ENCODE measurements at places on chromosomes 1 and 21. TPM values are rescaled to one million over a fixed set of nuclear protein-coding genes. Genes with fewer than 3 reads are reported as not detected.

DNA sequence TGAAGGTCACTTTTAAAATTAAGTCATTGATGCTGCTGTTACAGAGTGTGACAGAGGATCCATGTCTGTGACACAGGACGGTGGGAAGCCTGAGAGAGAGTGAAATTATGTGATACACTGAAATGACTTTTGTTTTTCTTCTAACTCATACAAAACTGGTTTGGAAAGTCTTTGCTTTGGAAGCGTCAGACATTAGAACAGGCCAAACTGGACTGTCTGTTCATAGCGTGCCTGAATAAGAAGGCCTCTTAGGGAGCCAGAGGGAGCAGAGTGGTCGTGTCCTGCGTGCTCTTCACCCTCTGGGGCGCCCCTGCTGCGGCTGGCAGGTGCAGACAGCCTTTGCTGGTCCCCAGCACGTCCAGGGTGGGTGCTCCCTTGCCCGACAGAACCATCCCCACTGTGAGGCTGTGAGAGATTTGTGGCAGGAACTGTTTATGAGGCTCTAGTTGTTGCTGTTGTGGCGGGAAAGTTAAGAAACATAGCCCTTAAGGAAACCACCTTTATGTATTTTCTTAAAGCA, 19.7 kb upstream of the PGD start:
- H3K27ac ChIP-seq, result no peak overlapping the region
- no peaks in the 10 kb centered on the region for H3K27me3 ChIP-seq
- H3K4me3 ChIP-seq, result no peak overlapping the region
- H3K36me3 ChIP-seq, result peaks cover 24% of the 10 kb centered on the region
- no peak for DNase-seq

Gene RRP15
- 1.8 TPM for polyA plus RNA-seq

Gene IRF2BP2
- 86.9 TPM for polyA plus RNA-seq

Gene PRAMEF27
- polyA plus RNA-seq, result not detected

- no peak overlapping the region for H3K4me3 ChIP-seq
- peaks cover 22% of the 10 kb centered on the region for H3K36me3 ChIP-seq
- no peaks in the 10 kb centered on the region for H3K27me3 ChIP-seq
- H3K27ac ChIP-seq, result peak overlapping the region; percentile 78
Observed at GRCh38 chr21:43757601-43758000, 18.5 kb downstream of the CSTB start.

DNA sequence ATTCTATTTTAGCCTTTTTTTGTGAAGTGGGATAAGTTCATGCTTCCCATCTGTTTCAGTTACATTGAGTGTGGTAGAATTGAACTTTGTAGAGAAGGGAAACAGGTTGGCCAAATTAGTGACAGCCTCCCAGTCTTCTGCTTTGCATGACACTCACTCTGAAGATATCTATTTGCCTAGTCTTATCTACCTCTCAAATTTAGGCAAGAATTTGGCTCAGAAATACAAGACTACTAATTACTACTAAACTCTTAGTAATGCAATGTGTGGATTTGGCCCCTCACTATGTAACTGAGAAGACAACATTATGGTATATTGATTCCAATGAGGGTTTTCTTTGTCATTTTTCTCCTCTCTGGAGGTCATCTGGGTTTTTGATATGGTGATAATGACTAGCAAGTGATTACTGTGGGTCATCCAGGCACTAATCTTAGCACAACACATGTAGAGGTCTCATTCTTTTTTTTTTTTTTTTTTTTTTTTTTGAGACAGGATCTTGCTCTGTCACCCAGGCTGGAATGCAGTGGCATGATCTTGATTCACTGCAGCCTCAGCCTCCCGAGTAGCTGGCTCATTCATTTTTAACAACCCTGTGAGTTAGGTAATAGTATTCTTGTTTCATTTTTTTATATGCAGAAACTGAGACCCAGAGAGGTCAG, 6.3 kb downstream of the FAM20B start:
- H3K4me1 ChIP-seq, result no peaks in the 10 kb centered on the region
- H3K4me3 ChIP-seq, result no peak overlapping the region
- H3K27ac ChIP-seq, result peak overlapping the region; percentile 25
- H3K27me3 ChIP-seq, result no peaks in the 10 kb centered on the region

DNA sequence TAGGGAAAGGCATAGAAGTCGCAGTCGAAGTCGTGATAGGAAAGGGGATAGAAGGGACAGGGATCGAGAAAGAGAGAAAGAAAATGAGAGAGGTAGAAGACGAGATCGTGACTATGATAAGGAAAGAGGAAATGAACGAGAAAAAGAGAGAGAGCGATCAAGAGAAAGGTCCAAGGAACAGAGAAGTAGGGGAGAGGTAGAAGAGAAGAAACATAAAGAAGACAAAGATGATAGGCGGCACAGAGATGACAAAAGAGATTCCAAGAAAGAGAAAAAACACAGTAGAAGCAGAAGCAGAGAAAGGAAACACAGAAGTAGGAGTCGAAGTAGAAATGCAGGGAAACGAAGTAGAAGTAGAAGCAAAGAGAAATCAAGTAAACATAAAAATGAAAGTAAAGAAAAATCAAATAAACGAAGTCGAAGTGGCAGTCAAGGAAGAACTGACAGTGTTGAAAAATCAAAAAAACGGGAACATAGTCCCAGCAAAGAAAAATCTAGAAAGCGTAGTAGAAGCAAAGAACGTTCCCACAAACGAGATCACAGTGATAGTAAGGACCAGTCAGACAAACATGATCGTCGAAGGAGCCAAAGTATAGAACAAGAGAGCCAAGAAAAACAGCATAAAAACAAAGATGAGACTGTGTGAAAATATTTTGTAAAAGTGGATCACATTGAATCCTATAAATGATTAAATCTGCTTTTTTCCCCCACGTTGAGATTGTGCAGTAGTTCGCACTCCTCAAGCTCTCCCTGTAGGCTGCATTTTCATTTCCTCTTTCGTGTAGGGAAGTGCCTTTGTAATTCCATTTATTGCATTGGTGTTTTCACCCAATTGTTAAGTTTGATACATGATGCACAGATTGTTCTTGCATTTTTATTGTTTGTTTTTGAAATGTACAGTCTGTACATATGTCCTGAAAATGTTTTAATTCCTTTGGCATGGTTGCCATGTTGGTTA, 7.5 kb downstream of the PRPF38B start:
- no peak overlapping the region for H3K27ac ChIP-seq
- no peak overlapping the region for H3K4me3 ChIP-seq
- H3K36me3 ChIP-seq, result peaks cover 19% of the 10 kb centered on the region
- no peaks in the 10 kb centered on the region for H3K27me3 ChIP-seq

GRCh38 chr1:112956544-112957132, 642 bp upstream of the SLC16A1 start:
- H3K4me1 ChIP-seq, result peaks cover 69% of the 10 kb centered on the region
- H3K27me3 ChIP-seq, result no peaks in the 10 kb centered on the region
- DNase-seq, result peak; percentile 78

Gene FAM3B
- polyA plus RNA-seq, result not detected

DNA sequence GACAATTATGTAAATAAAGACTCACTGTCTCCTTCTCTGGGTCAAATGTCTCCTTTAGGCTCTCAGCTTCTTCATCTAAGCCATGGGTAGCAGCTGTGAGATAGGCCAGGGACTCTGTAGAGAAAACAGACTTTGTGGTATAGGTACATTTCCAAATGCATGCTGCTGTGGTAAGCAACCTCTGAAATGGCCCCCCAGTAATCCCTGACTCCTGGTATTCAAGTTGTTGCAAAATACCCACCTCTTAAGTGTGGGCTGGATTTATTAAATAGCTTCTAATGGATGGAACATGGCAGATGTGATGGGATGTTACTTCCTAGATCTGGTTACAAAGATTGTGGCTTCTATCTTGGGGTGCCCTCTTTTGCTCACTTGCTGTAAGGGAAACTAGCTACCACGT, 11.1 kb upstream of the PEX19 start:
- H3K4me1 ChIP-seq, result no peaks in the 10 kb centered on the region
- no peak for DNase-seq
- H3K36me3 ChIP-seq, result peaks cover 100% of the 10 kb centered on the region
- H3K27ac ChIP-seq, result no peak overlapping the region
- no peaks in the 10 kb centered on the region for H3K27me3 ChIP-seq
- H3K4me3 ChIP-seq, result no peak overlapping the region

DNA sequence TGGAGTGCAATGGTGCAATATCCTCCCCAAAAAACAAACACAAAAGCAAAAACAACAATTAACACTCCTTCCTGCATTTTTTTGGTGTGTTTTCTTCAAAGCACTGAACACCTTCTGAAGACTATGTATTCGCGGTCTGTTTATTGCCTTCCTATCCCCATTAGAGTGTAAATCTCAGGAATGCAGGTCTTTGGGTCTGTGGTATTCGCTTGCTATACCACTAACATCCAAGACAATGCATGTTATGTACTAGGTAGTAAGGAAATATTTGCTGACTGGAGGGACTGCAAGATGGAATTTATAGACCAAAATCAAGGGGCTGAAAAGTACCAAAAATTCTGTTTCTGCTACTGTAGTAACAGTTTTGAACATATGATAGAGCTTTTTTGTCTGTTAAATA, 299.4 kb downstream of the RYR2 start:
- H3K27ac ChIP-seq, result no peak overlapping the region
- H3K27me3 ChIP-seq, result no peaks in the 10 kb centered on the region
- H3K4me1 ChIP-seq, result no peaks in the 10 kb centered on the region
- H3K36me3 ChIP-seq, result no peaks in the 10 kb centered on the region
- DNase-seq, result no peak

DNA sequence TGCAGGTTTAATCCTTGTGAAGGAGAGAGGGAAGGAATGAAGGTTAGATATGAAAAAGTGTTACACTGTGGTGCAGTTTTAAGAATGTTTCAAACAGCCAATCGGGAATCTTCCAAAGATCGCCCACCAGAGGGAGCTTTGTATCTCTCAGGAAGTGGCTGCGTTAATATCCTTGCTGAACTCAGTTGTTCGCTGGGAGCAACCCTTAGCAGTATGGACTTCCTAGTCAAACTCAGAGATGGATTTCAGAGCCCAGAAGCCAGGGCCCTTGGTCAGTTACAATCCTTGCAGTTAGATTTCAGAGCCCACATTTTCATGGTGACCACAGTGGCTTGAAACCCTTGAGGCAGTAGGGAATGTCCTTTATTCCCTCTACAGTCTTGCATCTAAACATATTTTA, 136.2 kb downstream of the NTNG1 start:
- H3K27ac ChIP-seq, result no peak overlapping the region
- no peaks in the 10 kb centered on the region for H3K4me1 ChIP-seq
- no peaks in the 10 kb centered on the region for H3K36me3 ChIP-seq
- no peaks in the 10 kb centered on the region for H3K27me3 ChIP-seq
- H3K4me3 ChIP-seq, result no peak overlapping the region

GRCh38 chr1:95287081-95287480, 53.1 kb downstream of the RWDD3 start:
- no peak overlapping the region for H3K27ac ChIP-seq
- no peaks in the 10 kb centered on the region for H3K27me3 ChIP-seq
- no peak for DNase-seq
- H3K4me3 ChIP-seq, result no peak overlapping the region
- no peaks in the 10 kb centered on the region for H3K36me3 ChIP-seq

GRCh38 chr1:77970192-77970591, 8.7 kb downstream of the FUBP1 start:
- H3K4me3 ChIP-seq, result no peak overlapping the region
- H3K27me3 ChIP-seq, result no peaks in the 10 kb centered on the region
- H3K4me1 ChIP-seq, result peaks cover 48% of the 10 kb centered on the region
- no peak for DNase-seq
- peaks cover 44% of the 10 kb centered on the region for H3K36me3 ChIP-seq
- H3K27ac ChIP-seq, result no peak overlapping the region

DNA sequence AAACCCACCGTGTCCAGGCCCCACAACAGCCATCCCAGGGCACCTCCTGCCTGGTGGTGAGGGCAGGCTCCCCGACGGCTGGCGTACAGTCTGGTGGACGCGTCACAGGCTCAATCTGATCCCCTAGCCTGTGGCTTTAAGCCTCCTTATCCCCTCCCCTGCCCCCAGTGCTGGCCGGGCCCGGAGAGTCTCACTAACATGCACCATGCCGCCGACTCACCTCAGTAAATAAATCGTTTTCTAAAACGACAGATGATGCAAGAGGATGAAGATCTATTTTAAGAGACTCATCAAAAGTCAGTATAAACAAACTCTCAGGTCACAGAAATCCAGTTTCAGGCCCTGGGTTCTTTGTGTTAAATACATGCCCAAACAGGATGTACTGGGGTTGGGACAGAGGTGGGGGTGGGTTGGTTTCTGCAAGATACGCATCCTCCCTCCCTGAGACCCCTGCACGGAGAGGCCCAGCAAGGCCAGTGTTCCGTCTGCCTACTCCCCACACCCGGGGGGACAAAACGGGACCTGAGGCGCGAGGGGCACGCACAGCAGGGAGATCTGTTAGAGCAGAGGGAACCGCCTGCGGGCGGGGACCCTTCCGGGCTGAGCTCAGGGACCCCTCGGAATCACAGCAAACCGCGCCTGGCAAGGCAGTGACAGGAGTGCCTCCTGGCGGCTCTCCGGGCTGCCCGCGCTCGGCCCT, 3.1 kb downstream of the PANK4 start:
- peaks cover 32% of the 10 kb centered on the region for H3K36me3 ChIP-seq
- no peak for DNase-seq
- H3K4me3 ChIP-seq, result no peak overlapping the region
- H3K4me1 ChIP-seq, result peaks cover 40% of the 10 kb centered on the region
- peaks cover 5% of the 10 kb centered on the region for H3K27me3 ChIP-seq
- no peak overlapping the region for H3K27ac ChIP-seq

- H3K4me3 ChIP-seq, result no peak overlapping the region
- H3K27ac ChIP-seq, result no peak overlapping the region
- H3K27me3 ChIP-seq, result no peaks in the 10 kb centered on the region
- no peak for DNase-seq
Observed at GRCh38 chr21:44275041-44275440, 10.6 kb upstream of the AIRE start.

Gene FCAMR
- 1.5 TPM for polyA plus RNA-seq

Gene UTS2
- polyA plus RNA-seq, result 0.20 TPM

- no peaks in the 10 kb centered on the region for H3K4me1 ChIP-seq
- H3K27ac ChIP-seq, result no peak overlapping the region
- no peaks in the 10 kb centered on the region for H3K36me3 ChIP-seq
- H3K4me3 ChIP-seq, result no peak overlapping the region
Observed at GRCh38 chr1:11520531-11521233, 41.7 kb downstream of the DISP3 start.

Gene DVL1
- 36.3 TPM for polyA plus RNA-seq

Gene APOBEC4
- polyA plus RNA-seq, result not detected

- DNase-seq, result no peak
- no peaks in the 10 kb centered on the region for H3K36me3 ChIP-seq
- H3K4me1 ChIP-seq, result no peaks in the 10 kb centered on the region
- H3K27me3 ChIP-seq, result peaks cover 4% of the 10 kb centered on the region
Observed at GRCh38 chr21:37734846-37735245, 181.4 kb downstream of the KCNJ6 start.

Gene IL22RA1
- 11.8 TPM for polyA plus RNA-seq

DNA sequence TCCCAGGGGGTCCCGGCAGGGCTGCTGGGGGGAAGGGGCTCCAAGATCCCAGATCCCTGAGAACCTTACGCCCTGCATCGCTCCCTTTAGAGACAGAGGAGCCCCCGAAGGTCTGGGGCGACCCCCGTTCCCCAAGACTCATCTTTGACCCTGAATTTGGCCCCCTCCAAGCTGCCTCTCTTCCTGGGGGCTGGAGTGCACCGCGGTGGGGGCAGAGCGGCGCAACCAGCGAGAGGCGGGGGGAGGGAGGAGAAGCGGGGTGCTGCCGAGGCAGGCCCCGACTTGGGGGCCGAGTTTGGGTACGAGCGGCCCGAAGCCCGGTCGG, 5.4 kb upstream of the PLEKHG5 start:
- H3K36me3 ChIP-seq, result no peaks in the 10 kb centered on the region
- H3K27me3 ChIP-seq, result no peaks in the 10 kb centered on the region
- H3K4me3 ChIP-seq, result peak overlapping the region; percentile 63
- no peak for DNase-seq
- peaks cover 17% of the 10 kb centered on the region for H3K4me1 ChIP-seq

Data from sigmoid colon (tissue), 7 donors.